ENCODE measurements at places on chromosomes 7 and 10. TPM values are rescaled to one million over a fixed set of nuclear protein-coding genes. Genes with fewer than 3 reads are reported as not detected.

GRCh38 chr7:127158659-127159058, 94.1 kb downstream of the GRM8 start:
- H3K27ac ChIP-seq, result no peak overlapping the region
- H3K4me1 ChIP-seq, result no peaks in the 10 kb centered on the region
- no peaks in the 10 kb centered on the region for H3K36me3 ChIP-seq
- no peak overlapping the region for H3K4me3 ChIP-seq

- peaks cover 1% of the 10 kb centered on the region for H3K4me1 ChIP-seq
- no peak for DNase-seq
- peaks cover 21% of the 10 kb centered on the region for H3K27me3 ChIP-seq
- H3K27ac ChIP-seq, result no peak overlapping the region
- no peaks in the 10 kb centered on the region for H3K36me3 ChIP-seq
Observed at GRCh38 chr7:98869027-98869596, 702 bp downstream of the TMEM130 start.

DNA sequence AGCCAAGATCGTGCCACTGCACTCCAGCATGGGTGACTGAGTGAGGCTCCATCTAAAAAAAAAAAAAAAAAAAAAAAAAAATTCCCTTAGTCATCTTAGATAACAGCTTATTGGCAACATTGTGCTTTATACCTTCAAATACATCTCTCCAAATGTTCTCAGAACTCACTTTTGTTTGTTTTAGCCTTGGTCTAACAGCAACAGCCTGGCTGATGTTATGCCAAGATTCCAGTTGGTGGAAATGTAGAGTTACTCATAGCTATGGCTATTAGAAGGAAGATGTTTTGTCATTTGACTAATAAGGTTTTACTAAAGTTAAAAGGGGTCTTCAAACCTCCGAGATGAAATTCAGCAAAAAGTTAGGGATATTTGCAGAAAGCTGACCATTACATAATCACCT, 481.4 kb downstream of the NEBL start:
- H3K27ac ChIP-seq, result no peak overlapping the region
- no peaks in the 10 kb centered on the region for H3K27me3 ChIP-seq
- H3K4me3 ChIP-seq, result no peak overlapping the region

GRCh38 chr10:25083546-25084111, 67.2 kb downstream of the THNSL1 start:
- no peak overlapping the region for H3K4me3 ChIP-seq
- no peak overlapping the region for H3K27ac ChIP-seq
- DNase-seq, result no peak

DNA sequence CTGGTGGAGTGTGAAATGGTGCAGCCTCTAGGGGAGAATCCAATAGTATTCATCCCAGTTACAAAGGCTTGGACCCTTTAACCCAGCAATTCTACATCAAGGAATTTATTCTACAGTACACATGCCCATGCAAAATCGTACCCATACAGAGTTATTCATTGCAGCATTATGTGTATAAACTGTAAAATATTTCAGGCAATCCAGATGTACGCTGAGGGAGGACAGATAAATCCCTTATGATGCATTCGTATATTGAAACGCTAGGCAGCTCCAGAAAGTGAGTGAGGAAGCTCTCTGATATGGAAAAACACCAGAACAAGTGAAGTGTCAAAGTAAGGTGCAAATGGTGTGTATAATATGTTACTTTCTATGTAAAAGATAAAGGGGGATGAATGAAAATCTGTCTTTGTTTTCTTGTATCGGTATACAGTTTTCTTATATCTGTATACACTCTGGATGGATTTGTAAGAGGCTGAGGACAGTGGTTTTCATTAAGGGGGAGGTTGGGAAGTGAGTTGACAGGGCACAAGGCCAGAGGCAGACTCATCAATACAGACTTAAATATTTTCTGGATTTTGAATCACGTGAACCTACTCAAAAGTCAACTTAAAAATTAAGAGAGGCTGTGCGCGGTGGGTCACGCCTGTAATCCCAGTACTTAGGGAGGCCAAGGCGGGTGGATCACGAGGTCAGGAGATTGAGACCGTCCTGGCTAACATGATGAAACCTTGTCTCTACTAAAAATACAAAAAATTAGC, 17.1 kb downstream of the VWA2 start:
- no peak for DNase-seq
- no peaks in the 10 kb centered on the region for H3K36me3 ChIP-seq
- peaks cover 2% of the 10 kb centered on the region for H3K27me3 ChIP-seq
- no peak overlapping the region for H3K4me3 ChIP-seq
- no peak overlapping the region for H3K27ac ChIP-seq

- H3K36me3 ChIP-seq, result peaks cover 39% of the 10 kb centered on the region
- no peaks in the 10 kb centered on the region for H3K27me3 ChIP-seq
- peak overlapping the region; percentile 39 for H3K27ac ChIP-seq
- H3K4me1 ChIP-seq, result peaks cover 14% of the 10 kb centered on the region
Observed at GRCh38 chr7:5523052-5523711, 99.5 kb upstream of the TNRC18 start.

GRCh38 chr7:126755381-126755780, 497.4 kb downstream of the GRM8 start:
- H3K27ac ChIP-seq, result no peak overlapping the region
- no peak overlapping the region for H3K4me3 ChIP-seq
- no peaks in the 10 kb centered on the region for H3K36me3 ChIP-seq
- no peaks in the 10 kb centered on the region for H3K27me3 ChIP-seq
- no peak for DNase-seq

The ZNF804B gene
- total RNA-seq, result not detected

The BEND7 gene
- not detected for total RNA-seq

The NRG3 gene
- total RNA-seq, result not detected

The PRR15 gene
- total RNA-seq, result not detected

Measured in activated T-helper 2 cell treated with anti-CD3 and anti-CD28 coated beads, Interferon-gamma antibody, Interleukin-2, Interleukin-4, amounts not matched to agents 10 μg/mL and 5 μg/mL and 100 μg/mL, durations not matched to agents 14 hours and 24 hours and 36 hours (primary cell).